Right renal pelvis (tissue), 4 donors: ENCODE measurements at places on chromosomes 12 and 14. TPM values are rescaled to one million over a fixed set of nuclear protein-coding genes. Genes with fewer than 3 reads are reported as not detected.

DNA sequence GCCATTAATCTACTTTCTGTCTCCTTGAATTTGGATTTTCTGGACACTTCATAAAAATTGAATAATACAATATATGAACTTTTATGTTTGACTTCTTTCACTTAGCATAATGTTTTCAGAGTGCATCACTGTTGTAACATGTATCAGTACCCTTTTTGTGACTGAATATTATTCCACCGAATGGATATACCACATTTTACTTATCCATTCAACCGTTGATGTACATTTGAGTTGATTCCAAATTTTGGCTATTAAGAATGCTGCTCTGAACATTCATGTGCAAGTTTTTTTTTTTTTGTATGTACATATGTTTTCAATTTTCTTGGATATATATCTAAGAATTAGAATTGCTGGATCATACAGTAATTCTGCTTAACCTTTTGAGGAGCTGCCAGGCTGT is 43.2 kb downstream of the CPSF2 start:
- no peak for DNase-seq

GRCh38 chr12:12812174-12812573 is 972 bp upstream of the DDX47 start:
- no peak for DNase-seq

GRCh38 chr14:58701156-58701555 is 63.4 kb downstream of the DACT1 start:
- DNase-seq: no peak

DNA sequence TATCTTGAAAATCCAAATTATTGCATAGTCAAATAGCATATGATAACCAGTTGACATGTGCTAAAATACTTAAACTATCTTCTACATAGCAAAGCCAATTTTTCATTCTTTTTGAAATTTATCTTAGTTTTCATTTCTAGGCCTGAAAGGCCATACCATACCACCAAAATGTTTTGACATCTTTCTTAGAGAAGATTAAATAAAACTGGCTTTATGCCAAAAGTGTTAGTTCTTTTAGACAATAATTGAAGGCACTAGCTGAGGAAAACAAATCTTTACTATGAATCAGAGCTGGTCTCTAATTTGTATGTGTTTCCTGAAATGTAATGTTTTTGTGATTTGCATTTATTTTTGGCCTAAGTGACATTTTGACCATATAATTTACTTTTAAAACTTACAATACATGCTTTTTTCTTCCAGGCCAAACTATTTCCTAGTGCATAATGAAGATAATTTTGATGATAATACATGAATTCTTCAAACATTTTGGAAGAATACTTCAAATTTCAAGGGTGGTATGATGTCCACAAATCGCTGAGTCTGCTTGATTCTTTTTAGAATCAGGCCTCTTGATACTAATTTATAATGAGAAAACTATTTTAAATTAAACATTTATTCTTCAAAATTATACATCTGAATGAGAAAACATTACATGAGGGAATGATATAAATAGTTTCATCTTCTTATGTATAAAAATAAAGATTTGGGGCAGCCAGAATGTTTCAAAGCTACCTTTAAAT is 6.5 kb upstream of the KCNMB4 start:
- no peak for DNase-seq

DNA sequence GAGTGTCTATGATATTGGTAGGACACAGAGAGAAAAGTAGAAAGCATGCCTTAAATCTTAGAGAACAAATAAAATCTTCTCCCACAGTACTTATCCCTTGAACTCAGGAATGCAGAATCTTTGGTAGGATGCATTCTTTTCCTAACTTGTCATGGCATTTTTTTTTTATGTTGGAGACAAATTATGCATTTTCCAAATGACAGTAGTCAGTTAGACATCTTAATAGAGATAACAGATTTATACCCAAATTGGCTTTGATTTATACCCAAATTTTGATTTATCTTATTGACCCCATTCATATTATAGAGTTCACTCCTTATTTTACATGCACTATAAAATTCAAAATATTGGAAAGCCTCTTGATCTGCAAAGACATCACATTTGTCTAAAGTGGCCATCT is 132.9 kb downstream of the CNTN1 start:
- DNase-seq: no peak

DNA sequence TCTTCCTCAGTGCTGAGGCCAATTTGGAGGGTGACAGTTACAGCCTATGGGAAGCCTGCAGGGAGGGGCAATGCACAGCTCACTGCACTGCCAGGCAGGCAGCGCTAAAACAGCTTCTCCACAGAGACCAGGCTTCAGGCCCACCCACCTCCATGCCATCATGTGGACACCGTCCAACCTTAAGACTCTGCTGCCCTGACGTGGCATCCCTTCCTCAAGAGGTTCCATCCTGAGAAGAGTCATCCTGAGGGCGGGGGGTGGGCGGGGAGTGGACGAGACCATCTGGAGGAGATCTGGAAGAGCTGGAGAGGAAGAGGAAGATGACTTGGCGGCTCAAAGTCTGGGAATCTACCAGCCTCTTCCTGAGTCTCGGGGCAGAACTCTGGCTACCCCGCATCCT is 8.4 kb upstream of the ACVRL1 start:
- DNase-seq: no peak

DNA sequence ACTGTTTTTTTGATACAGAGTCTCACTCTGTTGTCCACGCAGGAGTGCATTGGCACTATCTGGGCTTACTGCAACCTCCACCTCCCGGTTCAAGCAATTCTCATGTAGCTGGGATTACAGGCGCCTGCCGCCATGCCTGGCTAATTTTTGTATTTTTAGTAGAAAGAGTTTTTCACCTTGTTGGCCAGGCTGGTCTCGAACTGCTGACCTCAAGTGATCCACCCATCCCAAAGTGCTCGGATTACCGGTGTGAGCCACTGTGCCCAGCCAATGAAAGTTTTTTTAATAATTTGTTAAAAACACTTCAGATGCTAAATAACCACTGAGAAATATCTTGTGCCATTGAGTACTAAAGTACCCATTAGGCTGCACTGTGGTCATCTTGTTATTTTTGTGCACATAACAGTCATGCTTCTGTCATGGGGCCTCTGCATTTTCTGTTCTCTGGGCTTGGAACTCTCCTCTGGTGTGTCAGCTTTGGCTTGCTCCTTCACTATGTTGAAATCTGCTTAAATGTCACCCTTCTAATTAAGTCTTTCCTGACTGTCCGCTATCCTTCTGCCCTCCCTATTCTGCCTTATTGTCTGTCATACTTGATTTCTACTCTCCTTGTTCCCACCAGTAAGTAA is 105.1 kb downstream of the KTN1 start:
- no peak for DNase-seq

GRCh38 chr12:6963791-6964413 is 6.6 kb downstream of the PHB2 start:
- DNase-seq: no peak

- no peak for DNase-seq
Observed at GRCh38 chr14:62064751-62065323, 302.6 kb downstream of the SNAPC1 start.

GRCh38 chr14:61003571-61003970 is 22.5 kb downstream of the SLC38A6 start:
- DNase-seq: no peak

GRCh38 chr14:90093942-90094595 is 32.3 kb downstream of the KCNK13 start:
- no peak for DNase-seq

GRCh38 chr12:110906985-110907384 is 13.4 kb downstream of the MYL2 start:
- DNase-seq: no peak

OR6C75 gene
- polyA plus RNA-seq: not detected

SOAT2 gene
- 2.0 TPM for polyA plus RNA-seq

ARMH4 gene
- polyA plus RNA-seq: 77.3 TPM
